ENCODE measurements at places on chromosomes 7 and 10.
A peak's percentile ranks its signal among the peaks of the same experiment; 100 is the strongest.

- no peak for DNase-seq
These were observed 300.7 kb upstream of the ZNF32 start for GRCh38 chr10:43949351-43949750.

DNA sequence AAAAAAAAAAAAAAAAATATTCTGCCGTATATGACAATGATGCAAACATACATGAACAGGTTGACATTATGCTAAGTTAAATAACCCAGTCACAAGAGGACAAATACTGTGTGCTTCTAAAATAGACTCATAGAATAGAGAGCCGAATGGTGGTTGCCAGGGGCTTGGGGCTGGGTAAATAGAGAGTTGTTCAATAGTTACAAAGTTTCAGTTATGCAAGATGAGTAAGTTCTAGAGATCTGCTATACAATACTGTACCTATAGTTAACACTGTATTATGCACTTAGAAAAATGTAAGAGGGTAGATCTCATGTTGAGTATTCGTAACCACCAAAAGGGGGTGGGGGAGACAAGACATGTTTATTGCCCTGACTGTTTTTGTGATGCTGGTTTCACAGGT, 77.1 kb upstream of the GNAI1 start:
- DNase-seq = no peak

DNA sequence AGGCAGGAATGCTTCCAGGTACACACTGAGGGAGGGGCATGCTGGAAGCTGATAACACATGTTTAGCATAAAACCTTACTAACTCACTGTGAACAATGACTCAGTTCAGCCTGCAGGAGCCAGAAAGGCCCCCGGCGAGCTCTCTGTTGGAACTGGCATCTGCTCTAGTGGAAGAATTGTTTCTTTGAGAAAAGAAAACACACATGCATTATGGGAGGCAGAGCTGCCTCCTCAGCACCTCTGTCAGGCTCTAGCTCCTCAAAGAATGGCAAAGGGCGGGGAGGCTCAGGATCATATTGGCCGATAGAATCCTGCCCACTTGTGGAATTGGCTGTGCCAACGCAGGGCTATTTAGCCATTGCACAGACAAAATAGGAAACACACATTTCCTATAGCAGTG, 338.3 kb downstream of the CXCL12 start:
- DNase-seq = peak; percentile 69

GRCh38 chr10:1320739-1321320, 264.6 kb downstream of the WDR37 start:
- DNase-seq = no peak

DNA sequence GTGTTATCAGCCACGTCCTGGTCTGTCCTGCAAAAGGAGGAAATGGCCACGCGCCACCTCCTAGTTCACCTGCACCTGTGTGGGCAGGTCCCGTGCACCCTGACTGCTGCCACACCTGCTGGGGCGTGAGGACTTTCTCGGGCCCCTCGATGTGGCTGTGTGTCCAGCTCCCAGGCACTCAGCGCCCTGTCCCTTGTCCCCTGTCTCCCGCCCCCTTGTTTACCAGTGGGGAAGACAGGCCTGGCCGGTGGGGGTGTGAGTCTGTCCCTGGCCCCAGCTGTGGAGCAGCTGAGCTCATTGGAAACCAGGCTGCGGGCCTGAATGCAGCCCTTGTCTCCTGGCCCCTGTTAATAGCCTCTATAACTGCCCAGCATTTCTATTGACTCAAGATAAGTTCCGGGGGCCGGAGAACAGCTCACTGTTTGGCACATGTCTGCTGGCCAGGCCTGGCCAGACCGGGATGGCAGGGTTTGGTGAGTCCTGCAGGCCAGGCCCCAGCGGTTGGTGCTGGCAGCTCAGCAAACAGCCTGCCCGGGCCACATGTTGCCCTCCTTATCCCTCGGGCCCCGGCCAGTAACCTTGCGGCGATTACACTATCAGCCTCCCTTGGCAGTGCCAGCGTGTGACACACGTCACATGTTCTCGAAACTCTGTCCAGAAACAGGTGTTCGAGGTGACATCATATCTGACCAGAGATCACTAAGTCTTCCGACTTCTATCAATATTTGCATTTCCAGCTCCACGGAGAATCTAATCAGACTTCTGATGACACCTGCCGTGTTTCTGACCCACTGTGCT, 52.1 kb downstream of the FOXL3 start:
- no peak for DNase-seq

GRCh38 chr7:19491821-19492452, 216.9 kb downstream of the POLR1F start:
- peak; percentile 36 for DNase-seq

DNA sequence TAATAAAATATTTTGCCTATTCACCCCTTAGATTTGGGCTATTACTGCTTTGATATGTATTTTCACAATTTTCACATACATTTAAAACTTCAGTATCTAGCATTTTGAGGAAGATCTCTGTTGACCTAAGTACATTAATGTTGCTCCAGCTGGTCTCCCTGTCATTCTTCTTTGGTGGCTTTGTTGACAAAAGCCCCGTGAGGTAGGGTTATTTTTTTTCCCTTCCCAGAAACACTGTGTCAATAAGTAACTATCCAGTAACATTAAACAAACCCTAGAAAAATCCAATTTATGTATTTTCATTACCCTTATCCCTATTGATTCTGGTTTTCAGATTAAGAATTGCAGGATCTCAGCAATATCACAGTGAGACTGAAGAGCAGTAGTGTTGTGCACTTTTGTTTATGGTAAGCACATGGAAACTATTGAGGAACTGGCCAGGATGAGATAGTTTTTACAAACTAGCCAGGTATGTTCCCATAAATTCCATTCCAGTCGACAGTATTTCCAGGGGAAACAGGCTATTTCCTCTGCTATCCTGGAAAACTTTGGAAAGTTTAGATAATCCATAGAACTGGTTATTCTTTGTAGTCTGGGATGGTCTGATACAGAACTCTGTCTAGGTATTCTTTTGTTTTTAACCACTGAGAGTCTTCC, 198.2 kb downstream of the PON1 start:
- DNase-seq = no peak

- no peak for DNase-seq
These were observed 471.4 kb downstream of the ADRA2A start for GRCh38 chr10:111548084-111548726.

GRCh38 chr10:18261063-18261610, 120.9 kb downstream of the CACNB2 start:
- DNase-seq = no peak

DNA sequence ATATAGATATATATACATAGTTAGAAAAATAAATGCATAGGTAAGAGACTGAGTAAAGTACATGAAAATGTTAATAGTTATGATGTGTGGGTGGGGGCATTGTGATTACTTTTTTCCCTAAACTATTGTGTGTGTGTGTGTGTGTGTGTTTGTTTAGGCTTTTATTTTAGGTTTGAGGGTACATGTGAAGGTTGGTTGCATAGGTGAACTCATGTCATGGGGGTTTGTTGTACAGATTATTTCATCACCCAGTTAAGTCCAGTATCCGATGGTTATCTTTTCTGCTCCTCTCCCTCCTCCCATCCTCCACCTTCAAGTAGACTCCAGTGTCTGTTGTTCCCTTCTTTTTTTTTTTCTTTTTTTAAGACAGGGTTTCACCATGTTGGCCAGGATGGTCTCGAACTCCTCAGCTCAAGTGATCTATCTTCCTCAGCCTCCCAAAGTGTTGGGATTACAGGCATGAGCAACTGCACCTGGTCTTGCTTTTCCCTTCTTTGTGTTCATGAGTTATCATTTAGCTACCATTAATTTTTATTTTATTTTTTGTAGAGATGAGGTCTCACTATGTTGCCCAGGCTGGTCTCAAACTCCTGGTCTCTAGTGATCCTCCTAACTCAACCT, 1.9 kb upstream of the RUFY2 start:
- DNase-seq = no peak

GRCh38 chr7:91596287-91596686, 284.2 kb downstream of the MTERF1 start:
- no peak for DNase-seq

- DNase-seq = peak; percentile 40
These were observed 1.9 kb downstream of the GALNT17 start for GRCh38 chr7:71133856-71134255.

DNA sequence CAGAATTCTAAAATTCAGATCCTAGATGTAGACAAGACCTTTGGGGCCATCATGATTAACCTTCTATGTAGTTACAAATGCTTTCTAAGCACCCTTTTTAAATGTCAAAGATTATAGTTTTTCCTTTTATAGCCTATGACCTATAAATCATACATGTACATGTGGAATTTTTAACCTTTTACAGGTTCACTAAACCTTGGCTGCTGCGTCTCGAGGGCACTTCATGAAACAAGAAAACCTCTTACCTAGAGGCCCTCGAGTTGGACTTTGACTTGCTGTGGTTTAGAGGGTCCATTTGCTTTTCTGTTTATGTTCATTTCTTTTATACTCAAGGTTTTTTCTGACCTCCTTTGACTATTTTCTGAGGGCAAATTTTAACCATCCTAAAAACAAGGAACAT, 302.2 kb downstream of the CSTF2T start:
- DNase-seq = no peak

DNA sequence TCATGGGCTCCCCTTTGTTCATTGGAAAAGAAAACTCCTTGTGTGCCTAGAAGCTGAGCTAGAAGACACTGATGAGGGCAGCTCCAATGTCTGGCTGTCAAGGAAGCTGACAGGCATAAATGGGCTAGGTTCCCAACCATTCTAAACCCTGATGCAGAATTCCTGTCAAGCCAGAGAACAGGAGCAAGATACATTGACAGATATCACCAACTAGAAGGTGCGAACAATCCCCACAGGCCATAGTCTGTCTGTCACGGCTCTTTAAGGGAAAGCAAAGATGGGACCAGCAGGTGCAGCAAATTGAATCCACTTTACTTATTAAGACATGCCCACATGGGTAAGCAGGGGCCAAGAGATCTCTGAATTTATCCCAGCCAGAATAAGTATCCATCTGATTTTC, 617.9 kb upstream of the POT1 start:
- DNase-seq = no peak

DNA sequence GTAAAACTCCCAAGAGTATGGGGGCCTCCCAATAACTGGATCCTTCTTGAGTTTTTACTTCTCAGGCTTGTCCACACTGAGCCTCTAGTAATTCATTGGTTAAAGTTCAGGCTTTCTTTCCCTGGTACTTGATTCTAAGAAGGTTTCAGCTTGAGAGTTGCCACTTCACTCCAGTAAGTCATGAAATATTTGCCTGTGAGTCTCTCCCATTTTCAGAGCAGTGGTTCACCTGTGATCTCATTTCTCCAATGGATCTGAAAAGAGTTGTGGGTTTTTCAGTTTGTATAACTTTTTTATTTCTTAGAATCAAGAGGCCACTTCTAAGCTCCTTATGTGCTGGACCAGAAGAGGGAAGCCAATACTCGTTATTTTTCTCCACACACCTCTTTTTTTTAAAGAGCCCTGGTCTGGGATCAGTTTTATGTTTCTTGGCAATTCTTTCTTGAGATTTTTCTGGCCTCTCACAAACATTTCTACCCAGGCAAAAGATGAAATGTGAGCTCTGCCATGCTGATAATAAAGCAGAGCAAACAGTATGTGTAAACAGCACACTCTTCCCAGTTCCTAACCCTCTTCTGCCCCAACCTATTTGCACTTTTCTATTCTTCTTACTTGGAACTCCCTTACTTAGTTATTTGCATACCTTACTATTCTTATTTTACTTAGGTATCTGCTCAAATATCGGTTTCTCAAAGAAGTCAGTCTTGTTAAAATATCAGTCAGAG, 983.4 kb downstream of the CCSER2 start:
- no peak for DNase-seq

GRCh38 chr10:88551246-88551645, 31.9 kb downstream of the RNLS start:
- DNase-seq = no peak

GRCh38 chr7:29588900-29589696, 25.5 kb downstream of the PRR15 start:
- peak; percentile 13 for DNase-seq

GRCh38 chr10:97100657-97101056, 85.1 kb downstream of the SLIT1 start:
- DNase-seq = no peak

- no peak for DNase-seq
These were observed 73.0 kb upstream of the PPP1R9A start for GRCh38 chr7:94834359-94834758.

GRCh38 chr10:19629567-19629966, 186.7 kb upstream of the PLXDC2 start:
- peak; percentile 55 for DNase-seq

DNA sequence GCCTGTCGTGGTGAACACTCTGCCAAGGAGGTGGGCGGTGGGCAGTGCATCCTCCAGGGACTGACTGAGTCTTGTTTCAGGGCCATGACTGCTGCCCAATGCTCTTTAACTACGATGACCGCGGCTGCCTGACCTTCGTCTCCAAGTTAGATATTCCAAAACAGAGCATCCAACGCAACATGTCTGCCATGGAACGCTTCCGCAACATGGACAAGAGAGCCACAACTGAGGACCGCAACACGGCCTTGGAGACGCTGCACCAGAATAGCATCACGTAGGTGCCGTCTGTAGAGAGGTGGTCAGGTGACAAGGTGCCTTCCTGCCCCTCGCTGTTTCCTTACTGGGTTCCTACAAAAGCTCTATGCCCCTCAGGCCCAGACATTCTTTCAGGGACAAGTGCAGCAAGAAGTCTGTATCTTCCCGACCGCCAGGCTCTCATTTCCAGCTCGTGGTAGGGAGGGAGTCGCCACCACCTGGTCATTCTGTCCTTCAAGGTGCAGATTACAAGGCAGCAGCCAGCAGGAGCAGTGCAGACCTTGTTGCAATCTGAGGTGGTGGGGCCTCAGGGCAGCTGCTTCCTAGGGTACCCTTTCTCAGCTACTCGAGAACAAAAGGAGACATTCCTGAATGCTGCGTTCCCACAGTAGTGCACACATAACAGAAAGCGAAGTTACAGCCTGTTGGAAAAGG, 14.9 kb upstream of the ARPC1B start:
- DNase-seq = no peak

DNA sequence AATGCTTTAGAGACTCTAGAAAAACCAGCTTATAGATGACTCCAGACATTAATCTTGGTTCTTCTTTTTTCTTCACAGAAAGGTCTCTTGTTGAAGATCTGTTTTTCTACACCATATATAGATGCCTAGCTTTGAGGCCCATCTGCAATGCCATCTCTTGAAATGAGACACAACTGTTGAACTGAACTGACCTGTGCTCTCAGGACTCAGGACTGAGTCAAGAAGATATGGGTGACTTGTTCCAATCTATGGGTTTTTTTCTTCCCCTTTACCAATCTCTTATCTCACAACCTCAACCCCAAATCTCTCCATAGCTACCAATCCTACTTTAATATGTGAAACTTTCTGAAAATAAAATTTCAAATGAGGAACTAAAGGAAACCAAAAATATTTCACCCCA, 194.7 kb downstream of the SNX13 start:
- no peak for DNase-seq
